Right hindlimb (tissue), 1 donor: ENCODE measurements at places on chromosomes 13 and 19.
A peak's percentile ranks its signal among the peaks of the same experiment; 100 is the strongest.

DNA sequence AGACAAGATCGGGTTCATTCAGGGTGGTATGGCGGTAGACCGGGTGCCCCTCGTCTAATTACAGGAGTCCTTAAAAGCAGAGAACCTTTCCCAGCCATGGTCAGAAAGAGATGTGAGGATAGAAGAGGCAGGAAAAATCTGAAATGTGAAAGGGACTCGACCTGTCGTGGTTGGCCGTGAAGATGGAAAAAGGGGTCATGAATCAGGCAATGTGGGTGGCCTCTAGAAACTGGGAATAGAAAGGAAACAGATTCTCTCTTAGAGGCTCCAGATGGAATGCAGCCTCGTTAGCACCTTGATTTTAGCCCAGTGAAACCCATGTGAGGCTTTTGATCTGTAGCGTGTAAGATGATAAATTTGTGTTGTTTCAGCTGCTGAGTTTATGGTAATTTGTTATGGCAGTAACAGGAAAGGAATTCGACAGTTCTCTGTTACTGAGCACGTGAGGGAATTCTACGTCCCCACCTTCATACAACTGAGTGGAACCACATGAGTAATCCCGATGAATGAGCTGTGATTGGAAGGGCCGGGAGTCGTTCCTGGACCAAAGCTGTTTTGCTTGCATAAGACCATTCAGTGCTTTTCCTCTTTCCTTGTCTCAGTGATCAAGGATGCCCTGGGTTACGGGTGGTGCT lies 11.0 kb upstream of the CA11 start:
- DNase-seq = no peak

GRCh38 chr13:37326334-37326733 lies 220.9 kb upstream of the CSNK1A1L start:
- no peak for DNase-seq

DNA sequence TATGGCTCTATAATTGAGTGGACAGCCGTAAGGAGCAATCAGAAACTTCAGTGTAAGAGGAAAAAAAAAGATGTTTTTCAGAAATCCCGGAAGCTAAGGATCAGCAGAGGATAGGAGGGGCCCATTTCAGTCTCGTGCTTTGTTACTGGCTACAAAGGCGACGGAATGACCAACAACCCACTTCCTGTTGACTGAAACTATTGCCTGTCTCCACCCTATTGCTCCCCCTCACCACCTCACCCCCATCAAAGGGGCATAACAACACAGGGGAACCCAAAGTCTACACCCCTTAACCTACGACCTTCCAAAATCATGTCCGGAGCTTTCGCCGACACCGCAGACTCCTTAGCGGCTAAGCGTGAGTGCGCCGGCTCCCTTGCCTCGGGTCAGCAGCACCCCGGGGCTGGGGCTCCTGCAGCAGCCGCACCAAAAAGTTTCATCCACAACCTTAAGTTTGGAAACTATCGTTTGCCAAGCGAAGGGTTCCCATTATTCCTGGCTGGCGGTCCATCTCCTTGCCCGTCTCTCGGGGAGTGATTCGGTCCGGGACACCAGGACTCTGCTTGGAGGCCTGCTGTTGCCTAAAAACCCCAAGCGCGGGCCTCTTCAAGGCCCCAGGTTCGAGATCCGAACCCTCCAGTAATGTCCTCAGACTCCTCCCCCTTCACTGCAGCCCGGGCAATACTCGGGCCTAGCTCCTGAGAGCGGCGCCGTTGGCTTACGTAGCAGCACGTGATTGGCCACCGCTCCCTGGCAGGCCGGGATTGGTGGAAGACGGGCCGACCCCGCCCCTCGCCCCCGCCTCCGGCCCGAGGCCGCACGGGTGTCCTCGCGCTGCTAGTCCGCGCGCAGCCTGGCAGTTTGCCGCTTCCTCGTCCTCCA lies at the start of gene TPP2:
TSS of gene TPP2 (plus strand) at position 840 of the 882 bp plus-strand sequence. CDS start 53 bp downstream, outside the sequence.
- DNase-seq = peak; percentile 100

DNA sequence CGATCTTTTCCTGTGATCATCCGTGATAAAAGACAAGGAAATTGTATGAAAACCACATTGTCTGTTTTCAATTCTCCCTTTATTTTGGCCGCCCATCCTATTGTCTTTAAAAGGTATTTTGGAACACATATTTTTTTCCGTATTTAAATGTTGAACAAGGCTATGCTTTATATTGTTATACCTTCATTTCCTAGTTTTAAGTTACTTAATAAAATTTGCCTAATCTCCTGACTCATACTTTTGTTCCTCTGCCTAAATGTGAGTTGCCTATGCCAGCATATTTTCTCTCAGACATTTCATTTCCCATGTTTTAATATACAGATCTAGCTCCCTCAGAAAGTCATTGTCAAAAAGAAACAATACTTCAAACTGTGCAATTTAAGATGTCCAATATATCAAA lies 104.2 kb downstream of the SLITRK6 start:
- DNase-seq = no peak

DNA sequence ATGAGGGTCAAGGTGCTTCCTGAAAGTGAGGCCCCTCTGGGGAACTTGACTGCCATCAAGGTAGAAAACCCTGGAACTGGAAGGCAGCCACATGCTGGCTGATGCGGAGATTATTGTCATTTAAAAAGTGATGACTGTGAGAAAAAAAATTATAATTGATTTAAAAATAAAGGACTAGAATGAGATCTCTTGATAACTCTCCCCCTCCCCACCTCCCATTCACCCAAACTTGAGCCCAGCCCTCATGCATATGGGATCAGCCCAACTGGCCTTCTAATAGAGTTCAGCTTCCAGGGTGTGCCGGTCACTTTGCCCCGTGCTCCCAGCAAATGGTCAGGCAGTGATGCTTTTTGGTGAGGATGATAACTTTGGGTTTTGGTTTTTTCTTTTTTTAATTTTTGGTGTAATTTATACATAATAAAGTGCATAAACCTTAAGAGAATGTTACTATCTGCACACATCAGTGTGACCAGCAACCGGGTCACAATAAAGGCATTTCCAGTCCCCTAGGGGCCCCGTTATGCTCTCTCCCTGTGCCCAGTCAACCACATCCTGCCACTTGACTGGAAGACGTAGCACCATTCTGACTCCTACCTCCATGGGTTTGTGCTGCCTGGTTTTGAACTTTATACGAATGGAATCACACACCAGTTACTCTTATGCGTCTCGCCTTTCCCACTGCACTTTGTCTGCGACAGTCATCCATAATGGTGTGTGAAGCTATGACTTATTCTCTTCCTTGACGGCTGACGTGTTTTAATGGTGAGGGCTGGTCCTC lies 187.9 kb downstream of the USP12 start:
- DNase-seq = no peak

DNA sequence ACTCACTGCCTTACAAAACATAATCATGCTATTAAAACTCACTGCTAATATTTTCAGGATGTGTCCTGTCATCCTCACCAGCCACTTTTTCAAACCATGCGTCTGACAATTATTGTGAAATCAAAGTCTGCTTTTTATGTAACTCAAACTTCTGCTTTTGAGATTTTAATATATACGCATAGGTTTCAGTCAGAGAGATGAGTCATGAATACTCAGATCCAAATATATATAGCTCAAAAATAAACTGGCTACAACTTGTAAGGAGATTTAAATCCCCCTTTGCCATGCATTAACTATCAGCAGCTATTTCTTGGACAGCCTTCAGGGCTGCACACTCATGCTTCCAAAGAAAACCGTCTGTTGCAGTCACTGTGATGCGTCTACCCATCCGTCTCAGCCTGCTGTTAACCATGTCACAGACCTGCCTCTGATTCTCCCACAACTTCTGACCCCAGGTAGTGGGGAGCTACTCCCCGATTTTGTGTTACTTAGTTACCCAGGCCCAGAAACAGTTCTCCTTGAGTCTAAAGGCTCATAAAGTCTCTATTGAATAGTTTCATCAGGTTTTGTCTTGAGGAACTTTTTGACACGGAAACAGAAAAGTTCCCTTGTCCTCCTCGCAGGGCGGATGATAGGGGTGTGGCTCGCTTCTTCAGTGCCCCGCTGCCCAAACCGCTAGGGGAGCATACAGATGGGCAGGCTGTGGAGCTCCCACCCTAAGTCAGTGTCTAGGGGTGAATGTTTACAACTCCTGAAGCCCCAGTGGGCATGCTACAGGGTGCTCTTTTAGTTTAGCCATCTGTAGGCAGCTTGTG lies 33.8 kb upstream of the SGCG start:
- DNase-seq = peak; percentile 28

GRCh38 chr13:67186995-67187569 lies 43.1 kb downstream of the PCDH9 start:
- DNase-seq = no peak

DNA sequence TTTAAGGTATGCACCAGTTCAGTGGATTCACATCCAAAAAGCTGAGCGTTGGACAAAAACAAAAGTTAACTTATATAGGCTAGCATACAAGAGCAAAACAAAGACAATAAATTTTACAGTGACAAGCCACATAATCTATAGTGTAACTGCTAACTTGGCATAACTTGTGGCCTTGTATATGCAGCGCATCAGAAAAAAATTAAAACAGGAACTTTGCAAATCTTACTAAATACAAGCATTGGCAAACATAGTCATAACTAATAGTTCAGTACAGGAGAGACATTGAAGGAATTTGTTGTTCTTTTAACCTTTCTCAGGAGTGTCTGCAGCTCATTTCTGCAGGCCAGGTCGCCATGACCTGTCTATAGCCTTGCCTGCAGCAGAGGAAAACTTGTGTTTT lies 54.6 kb downstream of the OR10H4 start:
- no peak for DNase-seq
